Epithelial cell of proximal tubule (primary cell): ENCODE measurements at places on chromosomes 5 and 9. TPM values are rescaled to one million over a fixed set of nuclear protein-coding genes. Genes with fewer than 3 reads are reported as not detected.

GRCh38 chr5:1004461-1005248 is 3.9 kb upstream of the NKD2 start:
- no peak for DNase-seq

- no peak for DNase-seq
Measured at GRCh38 chr5:130729541-130729940, 435.5 kb downstream of the HINT1 start.

- DNase-seq = no peak
Measured at GRCh38 chr5:66515209-66515608, 81.0 kb upstream of the MAST4 start.

GRCh38 chr5:160966921-160967320 is 114.9 kb upstream of the ATP10B start:
- DNase-seq = no peak

DNA sequence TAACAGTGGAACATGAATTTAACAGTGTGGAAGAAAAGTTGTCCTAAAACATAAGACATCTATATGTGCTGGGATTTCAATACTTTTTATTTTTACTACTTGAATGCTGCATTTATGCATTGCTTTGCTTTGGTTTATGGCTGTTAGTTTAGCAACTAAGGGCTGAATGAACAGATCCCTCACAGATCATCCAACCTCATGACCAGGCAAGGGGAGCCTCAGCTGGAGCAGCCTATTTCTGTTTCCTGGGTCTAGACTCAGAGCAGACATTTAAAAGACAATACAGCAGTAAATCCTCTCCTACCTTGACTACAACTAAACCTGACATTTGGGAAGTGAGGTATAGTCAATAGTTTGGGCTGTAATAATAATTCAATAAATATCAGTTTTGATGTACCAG is 163.3 kb downstream of the AUH start:
- DNase-seq = no peak

DNA sequence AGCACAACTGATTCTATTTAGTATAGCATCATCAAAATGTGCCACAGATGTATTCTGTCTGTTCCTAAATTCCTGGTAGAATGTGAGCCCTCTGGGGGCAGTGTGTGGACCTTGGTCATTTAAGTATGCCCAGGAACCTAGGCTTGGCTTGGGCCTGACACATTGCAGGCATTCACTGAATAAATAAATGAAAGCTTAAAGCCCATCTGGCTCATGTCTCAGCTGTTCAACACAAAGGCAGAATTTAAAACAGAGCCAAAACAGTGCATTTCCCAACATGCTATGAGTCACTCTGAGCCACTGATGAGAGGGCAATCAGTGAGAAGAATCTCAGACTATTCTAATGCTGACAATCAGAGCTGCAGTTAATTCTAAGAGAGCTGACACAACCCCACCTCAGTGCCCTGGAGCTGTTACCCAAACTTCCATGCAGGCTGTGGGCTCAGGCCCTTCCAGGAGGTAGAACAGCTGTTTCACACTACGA is 8.1 kb downstream of the FAM193B start:
- peak; percentile 86 for DNase-seq

DNA sequence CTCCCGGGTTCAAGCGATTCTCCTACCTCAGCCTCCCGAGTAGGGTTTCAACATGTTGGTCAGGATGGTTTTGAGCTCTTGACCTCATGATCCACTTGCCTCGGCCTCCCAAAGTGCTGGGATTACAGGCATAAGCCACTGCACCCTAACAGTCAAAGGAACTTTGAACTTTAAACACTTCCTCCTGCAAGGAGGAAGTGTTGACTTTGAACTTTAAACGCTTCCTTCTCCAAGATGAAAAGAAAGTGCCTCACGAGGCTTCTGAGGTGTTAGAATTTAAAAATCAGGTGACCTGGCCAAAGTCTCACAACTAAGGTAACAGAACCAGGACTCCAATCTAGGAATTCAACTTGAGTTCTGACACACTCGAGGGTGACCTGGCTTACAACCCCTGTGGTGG is 150.9 kb downstream of the BRINP1 start:
- DNase-seq = no peak

DNA sequence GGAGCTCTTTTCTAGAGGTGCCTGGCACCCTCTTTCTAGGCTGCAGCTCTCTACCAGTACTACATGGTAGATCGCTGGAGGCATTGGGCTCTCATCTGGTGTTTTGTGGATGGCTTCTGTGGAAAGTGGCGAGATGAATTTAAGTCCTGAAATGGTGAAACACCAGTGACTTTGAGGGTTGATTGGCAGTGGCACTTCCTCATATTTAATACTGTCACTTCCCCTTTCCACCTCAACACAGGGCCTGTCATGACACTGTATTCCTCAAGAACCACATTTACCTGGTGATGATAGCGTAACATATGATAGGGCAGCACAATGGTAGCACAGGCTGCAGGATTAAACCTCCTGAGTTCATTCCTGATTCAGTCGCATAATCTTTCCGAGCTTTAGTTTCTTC is 132.1 kb downstream of the KDM4C start:
- DNase-seq = no peak

GRCh38 chr9:137760426-137760825 is 117.2 kb upstream of the CACNA1B start:
- DNase-seq = no peak

DNA sequence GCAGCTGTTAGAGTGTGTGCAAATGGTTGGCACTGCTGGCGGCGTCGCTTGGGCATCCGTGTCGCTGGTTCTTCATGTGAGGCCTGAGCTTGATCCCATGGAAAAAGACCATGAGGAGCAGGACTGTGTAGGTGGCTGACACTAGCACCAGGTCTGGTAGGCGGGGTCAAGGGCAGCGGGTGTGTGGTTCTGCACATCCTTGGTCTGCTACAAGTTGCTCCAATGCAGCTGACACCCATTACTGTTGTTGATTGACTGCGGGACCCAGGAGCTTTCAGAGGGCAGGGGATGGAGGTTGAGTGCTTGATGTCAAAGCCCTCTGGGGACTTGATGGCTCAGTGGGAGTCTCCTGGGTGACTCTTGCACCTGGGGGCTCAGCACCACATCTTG is 29.0 kb upstream of the PITX1 start:
- no peak for DNase-seq

DNA sequence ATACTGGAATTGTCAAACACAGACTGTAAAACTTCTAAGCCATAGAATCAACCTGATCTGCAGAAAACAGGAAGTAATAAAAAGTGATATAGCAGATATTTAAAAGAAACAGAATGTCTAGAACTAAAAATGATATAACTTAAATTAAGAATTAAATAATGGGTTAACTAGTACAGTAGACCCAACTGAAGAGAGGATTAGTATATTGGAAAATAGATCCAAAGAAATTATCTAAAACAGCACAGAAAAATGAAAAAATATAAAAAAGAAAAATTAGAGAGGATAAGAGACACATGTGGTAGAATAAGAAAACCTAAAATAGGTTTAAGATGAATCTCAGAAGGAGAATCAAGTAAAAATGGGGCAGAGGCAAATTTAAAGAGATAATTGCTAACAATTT is 219.9 kb downstream of the SEMA6A start:
- no peak for DNase-seq

DNA sequence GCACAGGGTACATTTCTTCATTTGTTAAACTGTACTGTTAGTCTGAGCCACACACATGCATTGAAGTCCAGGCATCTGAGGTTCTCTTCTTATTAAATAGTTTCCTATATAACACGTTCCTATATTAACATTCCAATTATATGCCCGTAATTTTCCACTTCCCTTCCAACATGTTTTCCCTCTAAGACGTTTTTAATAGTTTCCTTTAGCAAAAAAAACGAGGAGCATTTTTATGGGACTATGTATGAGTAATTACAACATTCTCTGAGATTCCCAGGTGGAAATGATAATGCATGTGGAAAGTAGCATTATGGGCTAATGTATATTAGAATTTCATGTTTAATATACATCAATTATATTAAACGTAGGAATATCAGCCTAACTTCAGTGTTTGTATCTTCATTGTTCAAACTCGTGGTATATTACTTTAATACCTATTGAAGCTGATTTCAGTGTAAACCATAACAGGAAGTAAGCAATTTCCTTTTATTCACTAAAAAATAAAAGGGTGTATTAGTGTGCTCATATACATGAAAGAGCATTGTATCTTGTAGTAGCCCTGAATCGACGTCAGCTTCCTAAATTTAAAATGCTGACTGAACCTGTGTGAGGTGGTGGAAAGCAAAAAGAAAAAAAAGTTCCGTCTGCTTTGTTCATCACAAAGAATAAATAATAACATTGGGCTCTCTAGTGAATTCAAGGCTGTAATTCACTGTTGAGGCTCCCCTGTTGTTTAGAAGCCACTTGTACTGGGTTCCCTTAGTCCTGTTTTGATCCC is 11.3 kb downstream of the SMARCA2 start:
- no peak for DNase-seq

- DNase-seq = no peak
Measured at GRCh38 chr5:125717209-125717608, 706.0 kb upstream of the GRAMD2B start.

DNA sequence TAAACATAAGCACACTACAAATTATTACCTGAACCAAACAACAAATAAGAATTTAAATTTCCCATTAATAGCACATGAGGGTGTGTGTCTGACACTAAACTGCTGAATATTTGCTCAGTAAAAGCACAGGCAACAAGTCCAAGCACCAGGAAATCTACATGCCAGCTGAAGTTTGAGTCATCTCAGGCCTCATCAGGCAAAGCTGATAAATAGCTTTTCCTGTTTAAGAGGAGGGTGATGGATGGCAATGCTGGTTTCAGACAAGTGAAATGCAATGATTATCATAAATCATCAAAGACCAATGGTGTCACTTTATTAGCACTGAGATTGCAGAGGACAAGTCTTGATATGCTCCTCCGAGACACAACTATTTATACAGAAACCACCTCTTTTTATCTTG is 1668.0 kb upstream of the C9orf72 start:
- DNase-seq = no peak

GRCh38 chr9:99762470-99762869 is 59.2 kb upstream of the NR4A3 start:
- no peak for DNase-seq

DNA sequence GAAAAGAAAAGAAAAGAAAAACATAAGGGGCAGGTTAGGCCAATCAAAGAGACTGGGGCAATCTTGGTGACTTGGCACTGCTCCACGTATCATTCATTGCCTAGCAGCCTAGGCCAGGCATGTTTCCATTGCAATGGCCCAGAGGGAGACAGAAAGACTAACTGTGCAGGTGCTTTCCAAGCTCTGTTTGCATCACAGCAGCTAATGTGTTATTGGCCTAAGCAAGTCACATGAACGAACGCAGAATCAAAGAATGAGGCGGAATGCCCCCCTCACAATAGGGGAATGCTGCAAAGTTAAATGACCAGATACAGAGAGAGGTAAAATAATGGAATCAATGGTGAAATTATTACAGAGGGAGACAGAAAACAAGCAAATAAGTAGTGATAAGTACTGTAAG is 11.1 kb upstream of the VPS13A start:
- DNase-seq = no peak

DNA sequence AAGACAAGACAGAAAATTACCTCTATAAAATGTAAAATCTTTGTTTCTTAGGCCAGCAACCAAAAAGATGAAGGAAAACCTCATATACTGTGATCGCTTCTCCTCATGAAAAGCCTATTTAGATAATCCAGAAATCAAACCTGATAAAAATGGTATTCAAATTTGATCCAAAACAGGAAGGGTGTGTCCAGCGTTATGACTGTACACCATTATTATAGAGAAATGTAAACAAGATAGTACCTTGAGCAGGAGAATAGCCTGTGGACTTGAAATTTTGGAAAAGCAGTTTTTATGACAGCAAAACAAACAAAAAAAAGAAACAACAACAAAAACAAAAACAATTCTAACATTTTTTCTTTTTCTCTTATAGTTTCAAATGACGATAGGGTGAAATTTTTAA is 1382.8 kb upstream of the CDH9 start:
- DNase-seq = no peak

- DNase-seq = no peak
Measured at GRCh38 chr5:5297432-5298067, 124.9 kb upstream of the ICE1 start.

- DNase-seq = no peak
Measured at GRCh38 chr9:71752352-71752751, 16.0 kb downstream of the CEMIP2 start.

- no peak for DNase-seq
Measured at GRCh38 chr5:1724822-1725602, 74.6 kb downstream of the MRPL36 start.

- peak; percentile 84 for DNase-seq
Measured at GRCh38 chr5:178778919-178779318, 48.5 kb upstream of the ZNF354A start.

DNA sequence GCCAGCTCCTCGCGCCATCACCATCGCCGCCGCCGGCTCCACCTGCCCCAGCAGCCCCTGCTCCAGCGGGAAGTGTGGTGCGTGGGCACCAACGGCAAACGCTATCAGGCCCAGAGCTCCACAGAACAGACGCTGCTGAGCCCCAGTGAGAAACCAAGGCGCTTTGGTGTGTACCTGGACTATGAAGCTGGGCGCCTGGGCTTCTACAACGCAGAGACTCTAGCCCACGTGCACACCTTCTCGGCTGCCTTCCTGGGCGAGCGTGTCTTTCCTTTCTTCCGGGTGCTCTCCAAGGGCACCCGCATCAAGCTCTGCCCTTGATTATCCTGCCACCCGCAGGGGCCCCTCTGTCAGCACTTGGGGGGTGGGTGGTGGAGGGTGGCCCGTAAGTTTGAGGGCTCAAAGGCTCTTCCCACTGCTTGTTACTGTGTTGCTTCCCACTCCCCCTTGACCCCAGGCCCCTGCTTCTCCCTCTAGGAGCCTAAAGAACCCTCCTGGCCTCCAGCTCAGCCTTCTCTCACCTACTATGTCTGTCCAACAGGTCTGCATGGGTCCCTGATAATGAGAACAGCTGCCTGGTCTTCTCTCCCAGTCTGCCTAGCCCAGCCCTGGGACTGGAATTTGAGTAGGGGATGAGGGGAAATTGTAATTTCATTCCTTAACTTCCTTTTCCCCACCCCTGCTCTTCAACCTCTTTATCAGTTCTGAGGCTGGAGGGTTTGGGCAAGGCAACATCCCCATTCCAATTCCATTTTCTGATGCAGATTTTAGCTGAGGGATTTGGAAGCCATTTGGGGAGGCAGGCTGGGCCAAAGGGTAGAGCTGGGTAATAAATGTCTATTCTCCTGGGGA is 9.0 kb downstream of the RACK1 start:
- DNase-seq = no peak

GRCh38 chr9:27065288-27065687 is 43.7 kb upstream of the TEK start:
- DNase-seq = no peak

The LCN10 gene
- total RNA-seq = not detected in 2 replicates

The ZNG1A gene
- total RNA-seq = 24.5 and 48.7 TPM in 2 replicates

The MRPL50 gene
- total RNA-seq = 10.2 and 15.5 TPM in 2 replicates

The RASGRF2 gene
- total RNA-seq = 2.6 and 9.0 TPM in 2 replicates

The OR1Q1 gene
- not detected in 2 replicates for total RNA-seq

The ANKRD34B gene
- 1.2 TPM in 2 replicates for total RNA-seq

The SLC44A1 gene
- 21.2 and 31.8 TPM in 2 replicates for total RNA-seq

The TMC1 gene
- not detected in 2 replicates for total RNA-seq

The INSL6 gene
- not detected in 2 replicates for total RNA-seq

The ADCY2 gene
- total RNA-seq = 0.12 TPM in 1 of 2 replicates, not detected in the other

The LRRC19 gene
- not detected in 2 replicates for total RNA-seq
